Bronchus fibroblast of lung (primary cell): ENCODE measurements at places on chromosomes 4 and X. TPM values are rescaled to one million over a fixed set of nuclear protein-coding genes. Genes with fewer than 3 reads are reported as not detected.

TMSB4X gene
- total RNA-seq = 5,648 and 6,320 TPM in 2 replicates

CLIC2 gene
- total RNA-seq = 0.17 TPM in 1 of 2 replicates, not detected in the other

NDUFB11 gene
- total RNA-seq = 77.3 and 82.5 TPM in 2 replicates

CACNA1F gene
- not detected in 2 replicates for total RNA-seq

SHROOM3 gene
- total RNA-seq = 12.0 and 12.6 TPM in 2 replicates

ZNF157 gene
- total RNA-seq = 0.17 TPM in 1 of 2 replicates, not detected in the other

AMTN gene
- not detected in 2 replicates for total RNA-seq

GLRB gene
- 3.9 and 4.2 TPM in 2 replicates for total RNA-seq

SLC10A7 gene
- total RNA-seq = 4.5 and 4.6 TPM in 2 replicates

TMEM271 gene
- total RNA-seq = not detected in 2 replicates
